ENCODE measurements at places on chromosomes 3 and 15. TPM values are rescaled to one million over a fixed set of nuclear protein-coding genes. Genes with fewer than 3 reads are reported as not detected.
A peak's percentile ranks its signal among the peaks of the same experiment; 100 is the strongest.

- no peak for DNase-seq
Measured at GRCh38 chr15:58401991-58402649, 29.7 kb upstream of the LIPC start.

DNA sequence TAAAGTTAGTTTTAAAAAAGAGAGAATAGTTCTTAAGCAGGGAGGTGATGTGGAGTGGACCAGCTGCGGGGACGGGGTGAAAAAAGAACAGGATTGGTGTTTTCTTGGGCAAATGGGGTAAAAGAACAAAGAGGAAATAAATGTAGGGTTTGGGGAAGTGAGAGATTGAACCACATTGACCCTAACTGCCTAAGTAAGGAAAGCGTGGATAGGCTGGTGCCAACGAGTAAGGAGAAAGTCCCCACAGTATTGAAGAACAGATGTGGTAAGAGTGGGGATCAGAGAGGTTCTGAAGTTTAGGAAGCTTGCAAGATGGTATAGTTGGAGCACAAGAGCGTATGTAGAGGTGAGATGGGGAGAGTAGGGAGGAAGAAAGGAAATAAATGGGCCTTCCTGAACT, 17.0 kb downstream of the IREB2 start:
- DNase-seq = no peak

DNA sequence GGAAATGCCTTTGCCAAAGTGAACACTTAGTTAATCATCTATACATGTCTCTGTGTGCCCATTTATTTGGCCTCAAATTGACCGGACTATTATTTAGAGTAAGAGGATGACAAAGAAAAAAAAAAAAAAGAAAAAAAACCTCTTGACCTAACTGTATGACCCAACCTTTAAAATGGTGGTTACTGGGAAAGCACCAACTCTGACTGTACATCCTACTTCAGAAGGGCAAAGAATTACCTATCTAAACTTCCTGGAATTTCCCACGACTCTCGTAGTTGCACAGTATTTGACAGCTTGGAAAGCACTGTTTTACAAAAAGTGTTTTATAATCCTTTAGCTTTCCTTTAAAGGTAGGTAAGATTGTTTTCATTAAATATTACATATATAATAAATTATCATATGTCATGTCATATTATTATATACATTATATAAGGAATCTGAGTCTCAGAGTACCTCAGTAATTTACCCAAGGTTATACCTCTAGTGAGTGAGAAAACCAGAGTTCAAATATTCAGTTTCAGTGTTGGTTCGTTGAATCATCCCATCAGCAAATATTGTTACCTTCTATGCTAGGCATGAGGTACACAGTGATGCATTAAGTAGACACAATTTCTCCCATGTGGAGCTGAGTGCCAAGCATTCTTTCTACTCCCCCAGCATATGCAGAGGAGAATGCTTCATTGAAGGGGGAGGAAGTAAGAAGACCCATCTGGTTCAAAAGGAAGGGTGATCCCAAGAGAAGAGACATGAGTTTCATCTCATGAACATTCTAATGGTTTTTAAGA, 5.0 kb downstream of the BCL2A1 start:
- no peak for DNase-seq

DNA sequence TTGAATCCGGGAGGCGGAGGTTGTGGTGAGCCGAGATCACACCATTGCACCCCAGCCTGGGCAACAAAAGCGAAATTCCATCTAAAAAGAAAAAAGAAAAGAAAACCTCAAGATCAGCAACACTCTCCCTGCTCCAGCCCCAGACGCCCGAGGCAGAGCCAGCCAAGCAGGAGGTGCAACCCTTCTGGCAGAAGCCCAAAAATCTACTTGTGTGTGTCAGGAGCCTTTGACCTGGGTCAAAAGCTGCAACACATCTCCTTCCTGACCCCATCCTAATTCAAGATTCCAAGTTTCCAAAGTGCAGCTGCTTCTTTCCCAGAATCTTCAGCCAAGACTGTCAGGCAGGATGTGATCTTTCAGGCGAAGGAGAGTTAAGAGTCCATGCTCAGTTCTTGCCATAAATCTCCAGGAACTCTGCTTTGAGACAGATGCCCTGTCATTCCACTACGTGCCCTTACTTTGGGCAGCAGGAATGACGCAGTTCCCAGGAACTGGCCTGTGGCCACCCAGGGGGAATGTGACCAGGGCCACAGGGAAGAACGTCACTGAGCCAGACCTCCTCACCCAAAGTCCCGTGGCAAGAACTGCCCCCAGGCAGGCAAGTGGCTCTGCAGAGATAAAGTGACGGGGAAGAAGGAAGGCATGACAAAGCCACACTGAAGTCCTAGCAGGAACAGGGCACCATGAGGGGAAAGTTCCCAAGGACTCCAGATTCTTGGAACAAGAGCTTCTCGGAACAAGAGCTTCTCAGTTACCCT, 39.4 kb downstream of the SH3BP5 start:
- peak; percentile 71 for DNase-seq

GRCh38 chr3:105862217-105862616, 6.6 kb downstream of the CBLB start:
- DNase-seq = no peak

DNA sequence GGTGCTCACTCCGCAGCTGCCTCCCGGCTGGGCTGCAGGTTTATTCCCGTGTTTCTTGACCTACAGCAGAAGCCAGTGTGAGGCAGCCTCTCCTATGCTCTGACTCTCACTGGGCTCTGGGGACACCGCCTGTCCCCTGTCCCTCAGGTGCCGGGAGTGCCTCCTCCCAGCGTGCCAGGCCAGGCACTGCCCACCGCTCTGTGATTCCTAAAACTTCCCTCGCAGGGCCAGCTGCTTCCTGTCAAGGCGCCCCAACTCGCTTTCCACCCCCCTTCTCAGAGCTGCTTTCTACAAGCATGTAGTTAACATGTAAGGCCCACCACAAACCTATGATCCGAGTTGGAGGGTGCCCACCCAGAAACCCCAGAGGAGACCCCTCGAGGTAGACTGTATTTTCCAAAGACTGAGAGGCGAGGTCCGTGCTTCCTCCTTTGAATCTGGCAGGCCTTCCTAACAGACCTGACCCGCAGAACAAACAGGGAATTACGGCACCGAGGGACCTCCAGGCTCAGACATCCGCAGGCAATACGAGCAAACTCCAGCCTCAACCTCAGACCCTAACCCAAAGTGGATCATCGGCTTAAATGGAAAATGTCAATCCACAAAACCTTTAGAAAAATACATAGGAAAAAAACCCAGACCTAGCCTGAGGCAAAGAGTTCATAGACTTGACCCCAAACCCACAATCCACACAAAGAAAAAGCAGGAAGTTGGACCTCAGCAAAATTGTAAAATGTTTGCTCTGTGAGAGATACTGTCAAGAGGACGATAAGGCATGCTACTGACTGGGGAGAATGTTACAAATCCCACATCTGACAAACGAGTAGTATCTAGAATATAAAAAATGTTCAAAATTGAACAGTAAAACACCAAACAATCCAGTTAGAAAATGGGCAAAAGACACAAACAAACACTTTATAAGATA, 121.3 kb upstream of the IQSEC1 start:
- no peak for DNase-seq

DNA sequence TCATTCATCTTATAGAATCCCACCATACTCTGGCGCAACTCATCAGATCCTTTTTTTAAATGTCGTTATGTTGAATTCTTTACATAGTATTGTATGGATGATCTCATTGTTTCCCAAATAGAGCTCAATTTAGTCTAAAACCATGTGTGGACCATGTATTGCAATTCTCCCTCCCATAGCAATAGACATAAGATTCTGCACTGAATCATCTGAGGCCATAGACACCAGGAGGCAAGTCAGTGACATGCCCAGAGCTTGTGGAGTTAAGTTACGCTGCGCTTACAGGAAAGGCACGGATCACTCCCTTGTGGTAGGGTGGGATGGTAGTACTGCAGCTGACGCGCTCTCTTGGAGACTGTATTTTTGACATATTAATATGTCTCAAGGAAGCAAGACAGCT, 211.0 kb downstream of the GABRB3 start:
- DNase-seq = no peak

DNA sequence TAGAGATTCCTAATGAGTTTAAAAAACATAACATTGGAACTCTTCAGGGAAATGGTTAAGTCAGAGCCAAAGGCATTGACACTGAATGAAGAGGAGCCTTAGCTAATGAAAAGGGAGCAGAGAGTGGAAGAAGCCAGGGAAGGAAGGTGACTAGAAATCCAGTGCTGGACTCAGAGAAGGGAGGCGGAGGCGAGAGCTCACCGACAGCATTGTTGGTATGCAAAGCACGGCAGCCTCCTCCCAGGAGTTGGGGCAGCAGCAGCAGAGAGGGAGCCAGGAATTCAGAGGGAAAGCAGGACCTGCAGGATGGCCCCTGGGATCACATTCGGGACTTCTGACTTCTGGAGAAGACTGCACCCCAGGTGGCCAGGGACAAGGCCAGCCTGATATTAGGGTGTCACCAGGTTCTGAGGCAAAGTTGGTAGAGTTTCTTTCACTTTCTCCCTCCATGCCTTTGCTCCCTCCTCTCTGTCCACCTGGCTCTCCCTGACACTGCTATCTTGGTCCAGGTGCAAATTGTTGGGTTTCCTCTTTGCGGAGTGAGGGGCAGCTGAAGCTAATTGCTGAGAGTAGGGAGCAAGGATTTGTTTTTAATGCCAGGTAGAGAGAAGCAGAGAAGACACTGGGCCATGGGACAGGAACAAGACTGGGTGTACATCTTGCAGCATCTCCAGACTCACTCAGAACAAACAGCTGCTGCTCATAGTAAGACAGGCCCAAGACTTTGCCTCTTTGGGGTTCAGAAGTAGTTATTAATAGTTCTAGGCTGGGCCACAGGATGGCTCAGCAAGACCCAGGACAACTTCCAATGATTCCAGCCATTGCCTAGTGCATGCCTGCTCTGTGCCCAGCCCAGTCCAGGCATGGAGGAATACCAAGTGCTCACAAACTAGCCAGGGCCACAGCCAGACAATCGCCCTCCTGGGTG, 157.9 kb downstream of the TLE3 start:
- no peak for DNase-seq

DNA sequence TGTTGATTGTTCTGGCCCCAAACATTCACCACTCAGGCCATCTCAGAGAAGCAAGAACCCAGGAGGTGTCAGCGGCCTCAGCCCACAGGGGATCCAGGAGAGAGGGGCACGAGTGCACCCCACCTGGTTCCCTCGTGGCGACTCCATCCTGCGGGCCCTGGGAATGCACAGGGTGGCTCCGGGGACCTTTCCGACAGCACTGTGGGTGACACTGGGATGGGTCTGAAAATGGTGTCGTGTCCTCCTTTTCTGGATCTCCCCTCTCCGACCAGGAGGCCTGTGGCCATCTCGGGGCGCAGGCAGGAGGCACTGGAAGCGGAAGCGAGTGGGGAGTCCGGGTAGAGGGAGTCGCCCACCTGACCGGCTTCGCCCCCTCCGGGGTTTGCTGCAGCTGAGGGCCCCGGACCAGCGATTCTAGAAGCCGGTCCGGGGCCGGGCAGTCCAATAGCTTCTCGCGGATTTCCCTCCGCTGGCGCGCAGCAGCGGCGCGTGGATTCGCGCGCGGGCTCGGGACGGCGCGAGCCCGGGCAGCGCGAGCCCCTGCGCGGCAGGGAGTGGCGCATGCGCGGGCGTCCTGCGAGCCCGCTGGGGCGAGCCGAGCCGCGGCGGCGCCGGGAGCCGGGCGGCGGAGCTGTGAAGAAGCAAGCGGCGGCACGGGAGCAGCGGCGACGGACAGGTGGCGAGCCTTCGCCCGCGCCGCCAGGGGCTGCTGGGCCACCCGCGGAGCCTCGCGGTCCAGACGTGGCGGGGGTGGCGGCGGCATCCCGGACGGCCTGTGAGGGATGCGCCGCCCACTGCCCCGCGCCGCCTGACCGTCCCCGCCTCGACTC, at the start of gene DOCK3:
Gene DOCK3, plus strand, starts transcription at position 579 of the 830 bp plus-strand sequence. CDS start 337 bp downstream, outside the sequence.
- DNase-seq = peak; percentile 83

GRCh38 chr15:81194723-81195122, 2.0 kb upstream of the IL16 start:
- no peak for DNase-seq

TRH gene
- not detected for total RNA-seq

ZMYND10 gene
- 2.8 TPM for total RNA-seq
